ENCODE measurements at places on chromosomes 2 and 18.

DNA sequence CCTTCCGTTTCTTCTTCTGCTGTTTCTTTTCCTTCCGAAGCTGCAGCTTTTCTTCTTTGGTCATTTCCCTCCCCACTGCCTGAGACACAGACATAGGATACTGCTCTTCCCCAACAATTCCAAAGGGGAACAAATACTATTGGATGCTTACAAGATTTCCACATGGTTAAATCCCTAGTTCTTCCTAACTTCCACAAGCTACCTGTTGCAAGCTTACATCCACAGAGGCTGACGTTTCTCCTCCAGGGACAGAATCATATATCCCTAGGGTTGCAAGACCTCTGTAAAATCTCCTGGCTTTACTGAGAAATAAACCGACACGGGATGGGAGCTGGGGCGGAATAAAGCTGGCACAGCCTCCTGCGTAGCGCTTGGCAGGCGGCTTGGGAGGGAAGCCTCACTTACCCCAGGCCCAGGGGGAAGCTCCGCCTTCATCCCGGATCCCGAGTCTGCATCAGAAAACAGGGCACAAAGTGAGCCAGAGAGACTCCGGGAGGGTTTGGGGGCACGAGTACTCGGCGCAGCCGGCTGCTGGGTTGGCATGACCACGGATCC is 590 bp downstream of the EIF2B4 start:
- peak; percentile 62 for DNase-seq

- DNase-seq = no peak
These were observed 31.4 kb downstream of the FECH start for GRCh38 chr18:57555134-57555533.

DNA sequence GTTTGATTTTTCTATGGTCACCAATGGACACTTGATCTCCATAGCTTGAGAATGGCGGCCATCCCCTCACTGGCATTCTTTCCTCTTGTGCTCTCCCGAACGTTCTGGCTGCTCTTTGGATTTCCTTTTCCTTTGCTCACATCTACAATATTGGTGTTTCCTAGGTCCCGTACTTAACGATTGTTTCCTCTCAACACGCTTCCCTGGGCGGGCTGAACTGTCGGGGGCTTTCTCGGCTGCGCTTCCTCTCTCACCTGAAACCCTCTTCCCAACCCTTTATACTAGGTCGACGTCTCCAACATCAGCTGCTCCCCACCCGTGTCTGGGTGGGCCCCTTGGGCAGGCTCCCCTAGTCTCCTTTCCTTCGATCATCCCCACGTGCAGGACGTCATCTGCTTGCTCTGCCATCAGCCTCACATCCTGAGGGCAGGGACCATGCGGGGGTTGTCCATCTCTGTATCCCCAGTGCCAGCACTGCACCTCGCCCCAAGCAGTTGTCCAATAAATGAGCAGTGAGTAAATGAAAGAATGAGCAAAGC is 634 bp upstream of the DIS3L2 start:
- DNase-seq = no peak

DNA sequence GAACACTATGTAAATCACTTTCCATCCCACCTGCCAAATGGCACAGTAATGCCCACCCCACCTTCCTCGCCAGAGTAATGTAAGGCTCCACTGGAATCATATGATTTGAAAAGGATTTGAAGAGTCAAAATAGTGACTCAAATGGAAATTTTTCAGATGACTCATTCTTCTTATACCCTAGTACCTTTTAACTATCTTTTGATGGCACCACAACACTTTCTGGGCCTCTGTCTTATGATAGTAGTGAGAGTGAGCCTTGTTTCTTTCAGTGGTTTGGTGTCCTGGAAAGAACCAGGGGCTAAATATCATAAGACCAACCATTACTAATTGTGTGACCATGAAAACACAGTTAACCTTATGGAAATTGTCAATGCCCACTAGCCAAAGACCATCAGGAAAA is 235.4 kb upstream of the SLC14A2 start:
- DNase-seq = no peak

DNA sequence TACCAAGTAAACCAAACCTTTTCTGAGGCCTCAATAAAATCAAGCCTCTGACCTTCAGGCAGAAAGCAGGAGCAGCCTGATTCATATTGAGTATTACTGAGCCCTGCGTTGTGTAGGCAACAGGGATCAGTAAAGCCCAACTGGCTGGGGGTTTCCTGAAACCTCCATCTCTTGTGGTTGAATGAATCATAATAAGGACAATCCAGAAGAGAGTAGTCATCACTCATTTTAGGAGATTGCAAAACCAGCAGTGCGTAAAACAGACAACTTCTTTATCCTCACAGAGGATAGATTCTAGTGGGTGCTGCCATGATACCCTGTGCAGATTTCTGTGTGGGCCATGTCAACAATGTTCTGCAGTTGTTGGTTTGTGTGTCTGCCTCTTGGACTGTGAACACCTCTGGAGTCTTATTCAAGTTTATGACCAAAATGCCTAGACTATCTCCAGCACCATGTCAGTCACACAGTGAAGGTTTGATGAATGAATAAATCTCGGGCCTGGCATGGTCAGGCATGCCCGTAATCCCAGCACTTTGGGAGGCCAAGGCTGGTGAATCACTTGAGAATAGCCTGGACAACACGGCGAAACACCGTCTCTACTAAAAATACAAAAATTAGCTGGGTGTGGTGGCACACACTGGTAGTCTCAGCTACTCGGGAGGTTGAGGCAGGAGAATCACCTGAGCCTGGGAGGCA is 51.8 kb upstream of the RAB27B start:
- no peak for DNase-seq

DNA sequence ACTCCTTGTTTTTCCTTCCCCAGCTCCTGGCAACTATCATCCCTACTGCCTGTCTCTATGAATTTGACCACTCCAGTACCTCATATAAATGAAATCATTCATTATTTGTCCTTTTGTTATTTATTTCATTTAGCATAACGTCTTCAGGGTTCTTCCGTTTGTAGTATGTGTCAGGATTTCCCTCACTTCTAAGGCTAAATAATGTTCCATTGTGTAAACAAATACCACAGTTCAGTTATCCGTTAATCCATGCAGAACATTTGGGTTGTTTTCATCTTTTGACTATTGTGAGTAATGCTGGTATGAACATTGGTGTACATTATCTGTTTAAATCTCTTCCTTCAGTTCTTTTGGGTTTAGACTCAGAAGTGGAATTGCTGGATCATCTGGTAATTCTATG is 18.8 kb downstream of the DYNC2LI1 start:
- DNase-seq = no peak

GRCh38 chr2:143070704-143071103 is 58.5 kb upstream of the ARHGAP15 start:
- no peak for DNase-seq

DNA sequence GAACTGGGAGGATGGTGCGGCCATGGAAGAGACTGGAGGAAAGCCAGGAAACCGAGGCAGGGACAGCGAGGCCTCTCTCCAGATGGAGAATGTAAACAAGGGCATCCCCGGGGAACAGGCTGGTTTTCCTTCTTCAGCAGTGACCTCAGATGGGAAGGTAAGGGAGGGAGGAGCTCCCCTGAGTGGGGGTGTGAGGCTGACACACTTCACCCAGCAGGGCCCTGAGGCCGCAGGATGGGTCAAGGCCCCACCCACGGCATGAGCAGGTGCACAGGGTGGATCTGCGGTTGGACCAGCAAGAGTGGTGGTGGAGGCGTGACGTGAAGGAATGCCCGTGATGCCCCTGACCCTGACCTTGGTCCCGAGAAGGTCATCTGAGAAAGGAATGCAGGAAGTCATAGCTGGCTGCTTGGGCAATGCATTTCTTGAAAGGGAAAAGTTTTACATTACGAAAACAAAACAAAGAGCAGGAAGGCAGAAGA is 48.1 kb downstream of the ADCY3 start:
- no peak for DNase-seq

DNA sequence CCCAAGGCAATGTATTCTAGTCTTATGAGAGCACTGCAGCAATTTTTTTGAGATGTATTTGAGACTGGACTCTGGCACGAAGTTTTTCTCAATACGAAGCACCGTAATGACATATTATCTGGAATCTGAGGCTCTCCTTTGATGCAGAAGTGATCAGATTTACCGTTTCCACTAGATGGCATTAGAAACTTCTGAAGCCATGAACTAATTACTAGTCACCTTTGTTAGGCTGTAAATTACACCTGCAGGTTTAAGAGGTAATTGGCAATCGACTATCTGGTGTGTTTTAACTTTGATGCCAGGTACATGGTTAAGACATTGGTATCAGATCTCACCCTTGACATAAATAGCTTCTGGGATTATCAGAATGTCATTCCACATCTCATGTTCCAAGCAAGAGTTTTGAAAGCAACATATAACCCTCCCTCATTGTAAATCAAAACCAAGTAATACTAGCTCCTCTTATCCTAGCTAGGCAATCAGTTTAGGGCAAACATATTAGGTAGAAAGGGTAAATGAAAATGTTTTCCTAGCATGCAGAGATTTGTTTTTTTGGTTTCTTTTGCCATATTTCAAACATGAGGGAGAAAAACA is 254.6 kb upstream of the SPRED2 start:
- DNase-seq = no peak

- DNase-seq = no peak
These were observed 4.7 kb upstream of the SLC40A1 start for GRCh38 chr2:189585226-189585756.

DNA sequence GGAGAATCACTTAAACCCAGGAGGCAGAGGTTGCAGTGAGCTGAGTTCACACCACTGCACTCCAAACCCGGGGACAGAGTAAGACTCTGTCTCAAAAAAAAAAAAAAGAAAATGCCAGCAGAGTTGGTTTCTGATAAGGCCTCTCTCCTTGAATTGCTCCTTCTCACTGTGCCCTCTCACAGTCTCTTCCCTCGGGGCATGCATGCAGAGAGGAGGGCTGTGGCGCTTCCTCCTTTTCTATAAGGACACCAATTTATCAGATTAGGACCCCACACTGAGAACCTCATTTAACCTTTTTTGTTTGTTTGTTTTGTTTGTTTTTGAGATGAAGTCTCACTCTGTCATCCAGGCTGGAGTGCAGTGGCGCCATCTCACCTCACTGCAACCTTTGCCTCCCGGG is 110.5 kb downstream of the ZFP36L2 start:
- no peak for DNase-seq

DNA sequence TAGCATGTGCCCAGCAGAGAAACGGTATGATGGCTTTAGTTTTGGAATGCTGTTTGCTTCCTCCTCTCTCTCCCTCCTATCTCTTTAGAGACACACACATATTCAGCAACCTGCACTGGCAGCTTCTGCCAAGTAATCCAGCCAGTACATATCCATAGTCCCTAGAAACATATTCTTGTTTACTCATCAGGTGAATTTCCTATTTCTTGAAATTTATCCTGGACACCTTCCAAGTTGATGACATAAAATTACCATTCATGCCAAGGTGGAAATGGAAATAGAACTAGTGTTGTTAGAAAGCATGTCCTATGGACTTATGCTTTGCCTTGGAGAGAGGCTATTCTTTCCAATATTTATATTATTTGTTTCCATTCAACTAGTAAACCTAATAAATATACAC is 50.9 kb upstream of the RGPD4 start:
- no peak for DNase-seq

- no peak for DNase-seq
These were observed 2010.0 kb upstream of the PIK3C3 start for GRCh38 chr18:39945076-39945475.

DNA sequence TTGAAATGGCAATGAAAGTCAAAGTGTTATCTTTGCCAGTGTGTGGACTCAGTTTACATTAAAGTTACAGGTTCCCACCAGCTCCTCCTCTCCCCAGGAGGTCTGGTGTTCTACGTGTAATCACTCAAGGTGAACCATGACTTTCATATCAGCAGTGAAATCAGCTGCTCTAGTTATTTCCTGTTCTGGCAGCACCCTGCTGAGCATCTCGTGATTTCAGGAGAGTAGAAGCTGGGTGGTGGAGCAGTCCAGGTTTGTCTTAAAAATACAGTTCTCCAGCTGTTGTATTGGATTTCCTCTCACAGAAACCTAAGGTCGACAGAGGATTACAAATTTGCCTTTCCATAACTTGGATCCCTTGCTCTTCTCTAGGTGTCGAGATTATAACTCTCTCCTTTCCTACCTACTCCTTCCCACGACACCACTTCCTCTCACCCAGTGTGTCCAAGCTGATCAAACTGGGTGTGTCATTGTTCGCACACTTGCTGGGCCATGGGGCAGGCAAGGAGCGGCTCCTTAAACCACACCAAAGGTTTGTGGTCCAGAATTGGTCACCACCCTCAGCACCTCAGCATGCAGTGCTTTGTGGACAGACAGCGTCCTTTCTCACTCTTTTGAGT is 13.0 kb upstream of the ARHGAP25 start:
- DNase-seq = peak; percentile 10

DNA sequence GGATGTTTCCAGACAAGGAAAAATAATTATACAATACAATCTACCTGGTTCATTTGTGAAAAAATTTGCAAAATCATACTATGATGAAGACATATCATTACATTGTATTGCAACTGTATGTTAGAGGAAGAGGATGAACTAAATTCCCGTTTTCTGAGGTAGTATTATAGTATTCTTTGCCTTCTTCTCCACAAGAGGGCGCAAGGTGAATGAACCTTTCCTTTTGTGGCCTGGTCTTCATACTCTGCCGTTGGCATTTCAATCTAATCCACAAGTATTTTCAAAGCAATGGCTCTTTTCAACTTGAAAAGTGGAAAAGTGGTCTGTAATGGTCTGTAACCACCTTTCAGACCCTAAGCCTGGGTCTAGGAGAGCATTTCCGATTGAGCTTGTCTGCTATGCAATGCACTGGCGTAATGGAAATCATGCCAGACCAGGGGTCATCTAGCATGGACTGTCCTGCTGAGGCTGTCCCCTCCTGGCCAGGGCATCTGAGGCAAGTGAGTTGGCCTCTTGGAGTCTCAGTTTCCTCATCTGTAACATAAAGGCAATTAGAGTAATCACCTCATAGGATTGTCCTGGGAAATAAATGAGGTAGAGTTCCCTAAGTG is 30.8 kb upstream of the ZNF396 start:
- DNase-seq = no peak

DNA sequence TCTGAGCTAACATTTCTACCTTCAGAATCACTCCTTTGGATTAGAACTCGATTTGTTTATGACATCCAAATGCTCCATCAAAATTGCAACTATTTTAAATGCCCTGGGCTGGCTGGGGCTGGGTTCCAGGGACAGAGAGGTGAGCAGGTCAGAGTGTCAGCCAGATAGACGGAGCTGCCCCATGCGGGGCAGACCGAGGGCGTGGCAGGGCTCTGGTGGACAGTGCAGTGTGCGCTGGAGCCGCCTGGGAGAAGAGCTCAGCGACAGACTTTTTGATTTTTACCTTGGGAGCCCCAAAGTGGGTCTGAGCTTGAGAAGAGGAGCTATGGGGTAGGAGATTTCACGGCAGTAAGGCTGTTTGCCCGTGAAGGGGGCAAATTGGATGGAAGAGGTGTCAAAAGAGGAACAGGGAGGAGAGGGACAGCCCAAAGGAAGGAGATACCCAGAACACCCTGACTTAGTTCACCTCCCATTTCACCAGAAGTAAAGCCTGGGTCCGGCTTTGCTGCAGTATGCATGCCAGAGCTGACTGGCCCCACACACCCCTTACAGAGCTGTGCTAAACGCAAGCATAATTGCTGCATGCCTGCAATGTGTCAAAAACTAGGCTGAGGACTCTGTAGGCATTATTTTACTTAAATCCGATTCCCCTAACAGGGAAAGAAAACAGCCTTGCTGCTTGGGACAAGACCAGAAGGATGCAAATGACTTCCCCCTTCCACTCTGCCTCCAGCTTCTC is 33.7 kb downstream of the EN1 start:
- DNase-seq = no peak

- DNase-seq = no peak
These were observed 2.9 kb downstream of the HK2 start for GRCh38 chr2:74836675-74837401.

All from activated naive CD4-positive, alpha-beta T cell (primary cell).